Renal cortex interstitium (tissue), 15 donors: ENCODE measurements at places on chromosomes 4 and X. TPM values are rescaled to one million over a fixed set of nuclear protein-coding genes. Genes with fewer than 3 reads are reported as not detected.

The LNX1 gene
- 16.4 TPM for polyA plus RNA-seq

The TRIML2 gene
- polyA plus RNA-seq, result not detected

GRCh38 chrX:69615342-69615741 is 571 bp upstream of the EDA start:
- no peak for DNase-seq

DNA sequence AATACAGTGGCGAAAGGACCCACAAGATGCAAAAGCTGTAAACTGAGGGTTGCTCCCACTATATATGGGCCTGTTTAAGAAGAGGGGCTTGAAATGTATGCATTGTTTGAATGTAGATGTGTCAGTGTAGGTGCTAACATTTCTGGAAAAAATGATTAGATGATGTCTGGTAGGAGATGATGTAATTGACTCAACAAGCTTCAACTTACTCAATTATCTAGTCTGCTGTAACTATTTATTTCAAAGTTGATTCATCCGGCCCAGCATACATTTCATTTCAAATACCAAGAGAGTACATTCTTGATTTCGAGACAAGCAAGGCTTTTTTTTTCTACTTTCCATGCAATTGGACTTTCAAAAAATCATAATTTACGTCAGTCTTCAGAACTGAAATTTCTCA is 9.3 kb upstream of the ENAM start:
- DNase-seq, result no peak

DNA sequence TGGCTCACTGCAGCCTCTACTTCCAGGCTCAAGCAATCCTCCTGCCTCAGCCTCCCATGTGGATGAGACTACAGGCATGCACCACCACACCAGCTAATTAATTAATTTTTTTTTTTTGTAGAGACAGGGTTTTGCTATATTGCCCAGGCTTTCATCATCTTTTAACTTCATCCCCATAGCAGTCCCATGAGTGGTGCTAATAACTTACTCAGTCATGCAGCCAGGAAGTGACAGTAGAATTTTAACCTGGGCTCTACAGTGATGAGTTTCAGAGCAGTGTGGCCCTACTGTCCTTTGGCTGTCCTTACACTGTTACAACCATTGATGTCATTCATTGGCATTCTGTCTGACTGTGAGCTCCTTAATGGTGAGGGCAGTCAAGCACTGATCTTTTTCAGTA is 3.9 kb upstream of the OCIAD2 start:
- no peak for DNase-seq
